ENCODE measurements at places on chromosomes 13 and 19. TPM values are rescaled to one million over a fixed set of nuclear protein-coding genes. Genes with fewer than 3 reads are reported as not detected.

DNA sequence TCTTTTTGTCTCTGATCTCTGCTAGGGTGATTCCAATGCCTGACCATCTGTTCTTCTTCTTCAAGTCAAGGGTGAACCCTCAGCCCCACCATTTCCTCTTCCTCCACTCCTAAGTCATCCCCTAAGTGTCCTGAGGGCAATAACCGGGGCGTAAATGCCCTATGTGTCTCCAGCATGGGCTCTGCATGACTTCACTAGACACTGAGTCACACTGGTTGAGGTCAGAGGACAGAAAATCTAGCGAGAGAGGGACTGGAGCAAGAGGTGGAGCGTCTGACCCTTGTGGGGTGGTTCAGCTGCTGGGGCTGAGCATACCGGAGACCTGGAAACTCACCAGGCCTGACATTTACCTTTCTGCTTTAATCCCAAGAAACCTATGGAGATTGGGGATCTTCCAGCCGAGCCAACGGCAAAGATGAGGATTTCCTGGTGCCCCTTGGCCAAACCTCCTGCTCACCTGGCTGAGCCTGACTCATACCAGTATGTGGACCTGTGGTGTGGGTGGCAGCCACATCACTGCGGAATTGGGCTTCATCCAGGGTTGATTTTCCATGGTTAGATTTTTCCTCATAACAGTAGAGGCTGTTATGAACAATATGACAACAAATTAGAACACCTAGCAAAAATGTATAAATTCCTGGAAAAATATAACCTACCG is 26.9 kb downstream of the SCGB2B2 start:
- no peak for DNase-seq

- no peak for DNase-seq
Observed at GRCh38 chr13:57675526-57675925, 44.0 kb downstream of the PCDH17 start.

DNA sequence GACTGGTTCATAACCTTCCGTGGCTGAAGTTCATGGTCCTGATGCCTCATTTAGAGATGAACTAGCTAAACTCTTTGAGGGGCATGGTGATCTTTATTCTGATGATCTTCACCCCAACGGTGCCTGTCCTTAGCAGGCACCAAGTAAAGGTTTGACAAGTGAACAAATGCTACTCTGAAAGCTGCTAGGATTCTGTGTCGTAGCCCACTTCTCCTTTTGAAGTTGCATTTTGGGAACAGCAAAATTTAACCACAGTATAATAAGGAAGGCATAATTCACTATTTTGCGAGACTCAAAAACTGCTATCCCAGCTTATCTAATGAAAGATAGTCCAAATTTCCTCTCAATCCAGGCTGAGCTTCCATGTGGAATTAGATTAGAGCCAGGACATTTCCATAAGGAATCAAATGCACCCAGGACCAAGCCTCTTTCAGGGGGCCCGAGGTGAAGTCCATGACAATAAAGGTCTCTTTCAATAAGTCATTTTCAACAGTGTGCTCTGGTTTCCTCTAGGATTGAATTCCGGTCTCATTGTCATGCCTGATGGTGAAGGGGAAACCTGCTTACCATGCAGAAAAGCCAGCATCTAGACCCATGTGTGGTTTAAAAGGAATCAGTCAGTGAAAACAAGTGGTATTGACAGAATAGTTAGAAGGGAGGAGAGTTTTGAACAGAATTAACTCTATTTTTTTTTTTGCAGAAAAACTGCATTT is 23.1 kb downstream of the SIAH3 start:
- DNase-seq, result no peak

DNA sequence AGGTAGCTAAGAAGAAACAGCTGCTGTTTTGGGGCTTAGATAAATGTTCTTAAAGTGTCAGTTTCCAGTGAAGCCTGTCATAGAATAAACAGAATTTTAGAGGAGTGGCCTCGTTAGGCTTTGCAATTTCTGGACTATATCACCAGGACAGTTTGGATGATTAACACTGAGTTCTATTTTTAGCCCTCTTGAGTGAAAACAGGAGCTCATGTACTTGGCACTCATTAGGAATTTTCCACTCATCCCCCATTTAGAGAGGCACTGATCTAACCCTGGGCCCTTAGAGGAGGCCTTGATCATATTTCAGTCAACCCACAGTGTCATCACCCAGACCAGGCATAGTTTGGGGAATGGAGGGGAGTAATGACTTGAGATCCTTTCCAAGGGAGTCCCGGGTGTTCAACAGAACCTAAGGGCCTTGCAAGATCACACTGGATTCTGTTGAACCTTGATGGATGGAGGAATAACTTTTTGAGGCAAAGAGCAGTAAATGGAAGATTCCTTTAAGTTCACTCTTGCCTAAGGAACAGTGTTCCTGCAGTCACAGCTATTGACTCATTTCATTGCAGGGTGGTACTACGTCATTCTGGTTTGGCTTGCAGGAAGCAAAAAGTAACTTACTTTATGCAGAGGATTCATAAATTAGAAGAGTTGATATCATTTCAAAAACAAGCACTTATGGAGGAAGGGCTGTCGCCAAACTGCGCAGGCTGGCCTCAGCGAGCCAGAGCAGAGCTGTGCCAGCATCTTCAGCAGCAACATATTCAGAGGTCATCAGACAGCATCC is 160.2 kb downstream of the SLC7A1 start:
- DNase-seq, result no peak

- no peak for DNase-seq
Observed at GRCh38 chr13:31755803-31756212, 16.5 kb downstream of the RXFP2 start.

- DNase-seq, result peak; percentile 42
Observed at GRCh38 chr19:13207846-13208671, 57.8 kb downstream of the IER2 start.

- DNase-seq, result no peak
Observed at GRCh38 chr13:28603043-28603664, 55.8 kb upstream of the POMP start.

- DNase-seq, result no peak
Observed at GRCh38 chr19:39017026-39017425, 15.3 kb downstream of the FBXO27 start.

DNA sequence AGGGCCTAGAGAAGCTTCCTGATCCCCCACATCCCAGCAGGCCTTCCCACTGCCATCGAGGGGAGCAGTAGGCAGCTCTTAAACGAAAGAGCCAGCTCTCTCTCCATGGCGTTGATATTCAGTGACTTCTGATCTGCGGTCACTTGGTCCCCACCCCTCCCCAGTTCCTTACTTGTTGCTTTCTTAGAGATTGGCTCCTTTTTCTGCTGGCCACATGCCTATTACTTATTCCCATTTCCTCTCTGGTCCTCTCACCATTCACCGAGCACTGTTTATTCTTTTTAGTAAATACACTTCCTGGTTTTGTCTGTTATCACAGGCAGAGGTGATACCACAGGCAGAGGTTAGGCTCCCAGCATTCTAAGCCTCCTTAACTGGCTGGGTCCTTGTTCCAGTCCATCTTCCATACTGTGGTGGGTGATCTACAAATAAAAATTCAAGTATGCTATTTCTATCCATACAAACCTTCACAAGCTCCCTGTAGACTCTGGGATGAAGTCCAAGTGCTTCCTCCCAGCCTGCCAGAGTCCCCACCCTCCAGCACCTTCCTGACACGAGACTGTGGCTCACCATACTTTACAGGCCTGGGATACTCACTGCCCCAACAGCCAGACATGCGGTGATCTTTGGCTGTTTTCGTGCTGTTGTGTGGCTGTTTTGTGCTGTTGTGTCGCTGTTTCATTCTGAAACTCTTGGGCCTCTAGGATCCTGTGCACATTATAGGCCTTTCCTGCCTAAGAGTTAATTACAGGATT is 315.9 kb downstream of the ATP8A2 start:
- DNase-seq, result no peak

GRCh38 chr13:46146898-46147297 is 35.1 kb downstream of the LCP1 start:
- no peak for DNase-seq

- DNase-seq, result no peak
Observed at GRCh38 chr13:35716186-35716585, 239.7 kb upstream of the MAB21L1 start.

DNA sequence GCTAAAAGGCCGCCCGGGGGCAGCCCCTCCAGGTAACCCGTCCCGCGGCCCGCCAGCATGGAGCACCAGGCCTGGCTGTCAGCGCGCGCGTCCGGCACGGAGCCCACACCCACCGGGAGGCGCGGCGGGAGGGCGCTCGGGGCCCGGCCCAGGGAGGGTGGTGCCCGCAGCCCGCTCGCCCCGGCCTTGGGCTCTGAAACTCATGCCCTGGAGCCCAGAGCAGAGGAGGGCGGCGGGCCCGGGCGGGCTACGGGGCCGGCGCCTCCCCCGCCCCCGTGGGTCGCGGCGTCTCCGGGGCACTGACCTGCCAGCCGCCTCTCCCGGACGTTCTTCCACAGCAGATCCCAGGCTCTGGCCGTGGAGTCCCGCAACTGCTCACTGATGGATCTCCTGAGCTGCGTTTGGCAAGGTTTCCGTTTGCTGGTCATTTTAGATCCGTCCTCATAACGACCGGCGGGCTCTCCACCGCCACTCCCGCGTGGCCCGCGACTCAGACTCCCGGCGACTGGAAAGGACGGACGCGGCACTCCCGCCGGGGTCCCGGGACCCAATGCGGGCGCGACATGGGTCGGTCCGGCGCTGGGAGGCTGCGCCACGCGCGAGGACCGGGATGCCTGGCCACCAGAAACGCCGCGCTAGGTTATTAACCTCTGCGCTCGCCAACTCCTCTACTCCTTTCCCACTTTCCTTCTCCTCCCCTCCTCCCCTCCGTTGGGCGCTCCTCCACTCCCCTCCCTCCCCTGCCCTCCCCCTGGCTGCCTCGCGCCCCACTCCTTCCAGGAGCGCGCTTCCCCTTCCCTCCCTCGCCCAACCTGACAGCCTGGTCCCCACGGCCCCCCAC is 64.7 kb upstream of the STARD13 start:
- no peak for DNase-seq

GRCh38 chr13:40644838-40645604 is 21.4 kb downstream of the FOXO1 start:
- no peak for DNase-seq

The PDE4C gene
- polyA plus RNA-seq, result not detected

The C19orf85 gene
- polyA plus RNA-seq, result not detected

The ATG4D gene
- polyA plus RNA-seq, result 21.8 TPM

The ZNF554 gene
- polyA plus RNA-seq, result 7.1 TPM

The SERPINE3 gene
- polyA plus RNA-seq, result not detected

The CCDC169 gene
- not detected for polyA plus RNA-seq

The ZNF112 gene
- not detected for polyA plus RNA-seq

Measured in naive thymus-derived CD4-positive, alpha-beta T cell (primary cell).